ENCODE measurements at places on chromosomes 5 and 9.

- DNase-seq = no peak
These were observed 3.7 kb downstream of the CDH6 start for GRCh38 chr5:31197183-31197582.

- DNase-seq = no peak
These were observed 655 bp upstream of the RAI14 start for GRCh38 chr5:34655354-34655991.

GRCh38 chr5:143207563-143208364, 195.7 kb downstream of the NR3C1 start:
- DNase-seq = no peak

DNA sequence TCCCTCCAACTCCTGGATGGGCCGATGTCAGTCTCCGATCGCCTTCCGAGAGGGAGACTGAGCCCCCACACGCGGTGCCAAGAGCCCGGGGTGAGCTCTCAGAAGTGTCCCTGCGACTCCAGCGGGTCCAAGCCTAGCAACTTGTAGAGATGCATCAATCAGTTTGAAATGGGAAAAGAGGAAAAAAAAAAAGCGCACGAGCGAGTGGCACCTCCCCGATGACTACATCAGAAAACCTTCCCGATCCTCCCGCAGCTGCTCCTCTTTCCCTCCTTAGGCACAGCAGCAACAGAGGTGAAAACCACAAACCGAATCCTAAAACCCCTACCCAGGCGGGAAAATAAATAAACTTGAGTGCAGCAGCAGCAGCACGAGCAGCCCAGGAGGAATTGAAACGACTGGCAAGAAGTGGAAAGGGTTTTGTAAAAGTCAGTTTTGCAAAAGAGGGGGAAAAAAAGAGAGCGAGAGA, 1.0 kb upstream of the EFNA5 start:
- no peak for DNase-seq

- no peak for DNase-seq
These were observed 6.7 kb downstream of the ANKS6 start for GRCh38 chr9:98789483-98790133.

GRCh38 chr9:130501639-130502038, 56.9 kb downstream of the ASS1 start:
- DNase-seq = no peak

DNA sequence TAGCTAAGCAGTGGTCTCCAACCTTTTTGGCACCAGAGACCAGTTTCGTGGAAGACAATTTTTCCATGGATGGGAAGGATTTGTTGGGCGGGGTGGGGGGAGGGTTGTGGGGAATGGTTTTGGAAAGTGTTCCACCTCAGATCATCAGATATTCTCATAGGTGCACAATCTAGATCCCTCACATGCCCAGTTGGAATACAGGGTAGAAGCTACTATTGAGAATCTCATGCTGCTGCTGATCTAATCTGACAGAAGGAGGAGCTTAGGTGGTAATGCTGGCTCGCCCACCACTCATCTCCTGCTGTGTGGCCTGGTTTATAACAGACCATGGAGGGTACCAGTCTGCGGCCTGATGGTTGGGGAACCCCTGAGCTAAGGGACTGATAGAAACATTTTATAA, 662.7 kb upstream of the RGMB start:
- DNase-seq = no peak

DNA sequence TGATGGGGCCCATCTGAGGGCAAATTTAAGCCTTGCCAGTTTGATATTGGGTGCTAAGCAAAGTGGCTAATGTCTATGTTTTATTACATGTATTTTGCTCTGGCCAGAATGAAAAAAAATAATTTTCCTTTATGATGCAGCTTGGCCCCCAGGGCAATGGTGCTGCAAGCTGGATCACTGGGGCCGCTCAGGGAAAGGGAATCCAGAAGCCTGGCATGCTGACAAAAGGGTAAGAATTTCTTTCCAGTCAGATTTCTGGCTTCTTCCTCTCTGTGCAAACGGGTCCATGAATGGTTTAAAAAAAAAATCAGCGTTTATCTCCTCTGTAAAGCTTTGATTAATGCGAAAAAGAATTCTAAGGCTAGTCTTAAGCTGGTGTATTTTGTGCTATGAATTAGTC, 138.4 kb downstream of the MAPKAP1 start:
- no peak for DNase-seq

- no peak for DNase-seq
These were observed 85.4 kb downstream of the NTRK2 start for GRCh38 chr9:84754881-84755280.

- no peak for DNase-seq
These were observed 18.5 kb downstream of the MRPS27 start for GRCh38 chr5:72301557-72301956.

GRCh38 chr9:99947395-99947794, 40.9 kb downstream of the STX17 start:
- no peak for DNase-seq

GRCh38 chr5:168409591-168410458, 76.4 kb upstream of the RARS1 start:
- no peak for DNase-seq
